Hypothalamus (tissue), 51 donors: ENCODE measurements at places on chromosomes 5 and 9.

DNA sequence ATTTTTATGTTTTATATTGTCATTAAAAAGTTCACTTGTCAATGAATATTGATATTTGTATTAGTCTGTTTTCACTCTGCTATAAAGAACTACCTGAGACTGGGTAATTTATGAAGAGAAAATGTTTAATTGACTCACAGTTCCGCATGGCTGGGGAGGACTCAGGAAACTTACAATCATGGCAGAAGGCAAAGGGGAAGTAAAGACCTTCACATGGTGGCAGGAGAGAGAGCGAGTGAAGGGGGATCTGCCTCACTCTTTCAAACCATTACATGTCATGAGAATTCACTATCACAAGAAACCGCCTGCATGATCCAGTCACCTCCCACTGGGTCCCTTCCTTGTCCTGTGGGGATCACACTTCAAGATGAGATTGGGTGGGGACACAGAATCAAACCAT, 27.4 kb downstream of the SRD5A1 start:
- DNase-seq = no peak

DNA sequence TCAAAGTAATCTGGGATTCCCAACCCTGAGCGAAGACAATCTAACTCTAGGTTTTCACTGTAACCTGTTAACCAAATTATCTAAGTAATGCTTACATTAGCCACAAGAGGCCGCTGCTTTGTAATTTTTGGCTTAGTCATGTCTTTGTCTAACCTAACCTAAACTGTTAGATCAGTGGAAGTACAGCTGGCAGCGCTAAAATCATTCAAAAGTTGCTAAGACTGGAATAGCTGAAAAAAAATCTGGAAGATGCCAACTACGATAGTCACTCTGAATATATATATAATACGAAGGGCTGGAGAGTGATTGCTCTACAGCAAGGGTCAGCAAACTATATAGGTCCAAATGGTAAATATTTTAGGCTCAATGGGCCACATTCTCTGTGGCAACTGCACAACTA, 60.2 kb downstream of the FBXO38 start:
- no peak for DNase-seq

GRCh38 chr9:70488098-70488792, 73.8 kb upstream of the KLF9 start:
- DNase-seq = no peak

DNA sequence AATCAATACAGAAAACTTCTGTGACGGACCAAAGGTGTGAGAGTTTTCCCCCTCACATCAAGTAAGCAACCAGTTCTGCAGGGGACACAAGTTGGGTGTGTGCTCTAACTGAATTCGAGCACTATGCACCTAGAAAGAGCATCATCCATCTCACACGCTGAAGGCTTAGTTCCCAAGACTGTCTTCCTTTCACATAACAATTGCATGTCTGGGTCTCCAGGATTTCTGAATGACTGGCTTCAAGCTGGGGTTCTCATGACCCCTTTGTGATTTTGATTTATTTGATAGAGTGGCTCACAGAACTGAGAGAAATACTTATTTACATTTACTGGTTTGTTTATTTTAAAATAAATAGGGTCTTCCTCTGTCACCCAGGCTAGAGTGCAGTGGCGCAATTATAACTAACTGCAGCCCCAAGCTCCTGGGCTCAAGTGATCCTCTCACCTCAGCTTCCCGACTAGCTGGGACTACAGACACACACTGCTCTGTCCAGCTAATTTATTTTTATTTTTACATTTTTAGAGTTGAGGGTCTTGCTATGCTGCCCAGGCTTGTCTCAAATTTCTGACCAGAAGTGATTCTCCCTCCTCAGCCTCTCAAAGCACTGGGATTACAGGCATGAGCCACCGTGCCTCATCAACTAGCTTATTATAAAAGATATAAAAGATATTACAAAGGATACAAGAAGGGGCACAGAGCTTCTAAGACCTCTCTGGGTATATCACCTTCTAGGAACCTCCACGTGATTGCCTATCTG, 316.7 kb upstream of the CDH12 start:
- no peak for DNase-seq

GRCh38 chr5:59040804-59041201, 457.9 kb downstream of the RAB3C start:
- no peak for DNase-seq

DNA sequence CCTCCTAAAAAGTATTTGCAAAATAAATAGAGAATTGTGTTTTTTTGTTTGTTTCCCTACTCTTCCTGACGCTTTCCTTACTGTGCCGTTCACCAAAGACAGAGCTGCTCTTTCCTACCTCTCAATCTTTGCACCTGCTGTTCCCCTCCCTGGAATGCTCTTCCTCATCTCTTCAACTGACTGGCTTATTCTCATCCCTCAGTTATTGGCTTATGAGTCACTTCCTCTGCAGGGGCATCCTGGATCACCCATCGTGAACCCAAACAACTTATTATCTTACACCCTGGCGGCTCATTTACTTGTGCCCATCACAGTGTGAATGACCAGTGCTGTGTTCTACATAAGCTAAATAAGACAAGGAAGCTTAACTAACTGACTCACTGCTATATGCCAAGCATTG, 36.1 kb upstream of the CCNG1 start:
- DNase-seq = no peak

DNA sequence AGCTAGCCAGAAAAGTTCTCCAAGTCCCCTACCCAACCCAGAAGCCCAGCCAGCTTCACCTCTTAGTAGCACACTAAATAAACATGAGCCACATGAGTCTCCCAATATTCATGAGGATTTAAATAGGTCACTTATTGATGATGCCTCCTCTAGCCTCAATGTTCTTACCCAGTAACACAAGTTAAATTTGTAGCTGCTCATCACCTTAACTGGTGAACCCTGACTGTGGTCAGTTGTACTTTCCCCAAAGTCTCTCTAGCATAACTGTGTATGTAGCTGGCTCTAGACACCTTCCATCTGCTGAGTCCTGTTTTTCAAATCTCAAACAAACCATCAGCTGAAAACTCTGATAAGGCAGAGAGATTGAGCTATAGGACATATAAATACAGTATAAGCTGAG, 100.3 kb upstream of the ELAVL2 start:
- DNase-seq = no peak

- no peak for DNase-seq
Observed at GRCh38 chr5:72908664-72909063, 47.2 kb upstream of the FCHO2 start.

DNA sequence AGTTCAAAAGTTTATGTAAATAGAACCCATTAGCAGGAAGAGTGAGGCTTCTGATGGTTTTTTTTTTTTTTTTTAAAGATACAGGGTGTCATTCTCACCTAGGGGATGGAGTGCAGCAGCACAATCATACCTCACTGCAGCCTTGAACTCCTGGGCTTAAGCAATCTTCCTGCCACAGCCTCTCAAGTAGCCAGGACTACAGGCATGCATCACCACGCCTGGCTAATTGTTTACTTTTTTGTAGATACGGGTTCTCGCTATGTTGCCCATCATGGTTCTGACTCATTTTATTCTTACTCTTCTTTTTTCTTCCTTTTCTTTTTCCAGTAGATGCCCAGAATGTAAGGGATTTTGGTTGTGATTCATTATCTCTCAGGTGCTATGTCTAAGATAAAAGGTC, 201.1 kb downstream of the NNT start:
- no peak for DNase-seq

DNA sequence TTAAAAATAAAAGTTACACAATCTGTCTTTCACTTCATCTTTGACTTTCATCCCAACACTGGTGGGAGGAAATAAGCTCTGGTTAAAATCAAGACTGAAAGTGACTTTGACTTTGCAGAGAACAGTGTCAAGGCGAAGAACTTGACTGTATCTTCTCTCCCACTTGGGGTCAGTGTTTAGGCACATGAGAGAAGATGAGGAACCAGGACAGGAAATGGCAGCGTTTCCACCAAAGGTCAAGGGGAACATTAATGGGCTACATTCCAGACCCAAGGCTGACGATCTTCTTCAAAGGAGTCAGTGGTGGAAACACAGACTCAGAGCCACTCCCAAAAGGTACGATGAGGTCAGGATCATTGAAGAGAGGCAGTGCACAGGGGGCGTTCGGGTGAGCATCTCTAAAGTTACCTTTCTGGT, 409.5 kb downstream of the ARHGEF28 start:
- no peak for DNase-seq

DNA sequence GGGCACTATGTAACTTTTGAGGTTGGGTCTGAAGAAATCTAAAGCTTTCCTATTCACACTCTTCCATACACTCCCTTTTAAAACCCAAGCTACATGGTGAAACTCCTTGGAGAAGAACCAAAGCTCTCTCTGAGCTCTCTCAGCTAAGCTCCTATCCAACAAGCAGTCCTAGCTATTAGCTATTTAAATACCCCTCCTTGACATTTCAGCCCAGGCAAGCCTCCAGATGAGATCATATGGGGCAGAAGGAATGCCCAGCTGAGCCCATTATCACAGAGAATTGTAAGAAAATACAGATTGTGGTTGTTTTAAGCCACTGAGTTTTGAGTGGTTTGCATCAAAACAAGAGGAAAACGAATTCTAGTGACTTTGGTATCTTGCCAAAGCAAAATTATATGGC, 15.2 kb downstream of the HSPB3 start:
- DNase-seq = no peak

GRCh38 chr5:91027405-91028139, 355.5 kb downstream of the ARRDC3 start:
- no peak for DNase-seq

- DNase-seq = no peak
Observed at GRCh38 chr5:106205916-106206571, 1464.7 kb downstream of the EFNA5 start.

GRCh38 chr9:18338042-18338441, 135.9 kb upstream of the ADAMTSL1 start:
- no peak for DNase-seq

DNA sequence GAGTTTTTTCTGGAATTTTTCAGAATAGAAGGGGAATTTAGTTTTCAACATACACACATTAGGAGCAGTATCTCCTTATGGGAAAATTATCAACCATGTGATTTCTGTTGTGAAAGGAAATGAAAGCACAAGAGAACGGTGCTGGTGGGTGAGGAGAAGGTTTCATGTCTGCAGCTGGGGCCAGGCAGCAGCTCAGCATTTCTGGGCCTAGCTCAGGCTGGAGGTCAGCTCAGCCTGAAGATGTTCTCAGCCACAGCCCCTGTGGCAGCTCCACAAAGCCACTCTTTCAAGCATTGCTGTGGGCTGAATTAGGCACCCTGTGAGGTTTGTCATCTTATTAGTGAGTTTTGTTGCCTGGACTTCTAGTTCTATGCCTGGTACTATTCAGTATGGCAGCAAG, 90.3 kb downstream of the DIRAS2 start:
- DNase-seq = no peak

DNA sequence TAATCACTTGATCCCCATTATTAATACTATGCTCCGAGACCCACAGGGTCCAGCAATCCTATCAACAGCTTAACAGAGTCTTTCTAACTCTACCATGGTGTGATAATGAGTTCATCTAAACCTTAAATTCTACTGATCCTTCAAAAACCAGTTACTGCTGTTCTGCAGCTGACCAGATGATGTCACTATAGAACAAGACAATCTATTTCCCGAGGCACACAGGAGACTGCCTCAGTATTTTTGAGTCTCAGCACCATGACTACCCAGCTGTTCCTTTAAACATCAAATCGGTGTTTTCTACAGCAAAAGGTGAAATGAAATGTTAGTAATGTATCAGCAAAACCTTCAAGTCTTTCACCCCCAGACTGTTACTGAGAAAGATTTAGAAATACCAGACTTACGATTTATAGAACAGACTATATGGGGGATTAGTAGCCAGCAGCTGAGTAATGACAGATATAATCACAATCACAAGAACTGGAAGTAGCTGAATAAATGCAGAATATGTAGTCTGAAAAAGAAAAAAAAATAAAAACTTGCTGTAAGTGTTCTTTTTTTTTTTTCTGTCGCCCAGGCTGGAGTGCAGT, 16.9 kb downstream of the DNAJC18 start:
- DNase-seq = no peak

- DNase-seq = no peak
Observed at GRCh38 chr5:95936812-95937397, 24.7 kb downstream of the ELL2 start.

- peak; percentile 52 for DNase-seq
Observed at GRCh38 chr9:74777136-74777879, 110.4 kb downstream of the TRPM6 start.

- no peak for DNase-seq
Observed at GRCh38 chr5:1881098-1881572, 1.6 kb downstream of the IRX4 start.

- DNase-seq = no peak
Observed at GRCh38 chr5:61837788-61838187, 468.2 kb upstream of the KIF2A start.

DNA sequence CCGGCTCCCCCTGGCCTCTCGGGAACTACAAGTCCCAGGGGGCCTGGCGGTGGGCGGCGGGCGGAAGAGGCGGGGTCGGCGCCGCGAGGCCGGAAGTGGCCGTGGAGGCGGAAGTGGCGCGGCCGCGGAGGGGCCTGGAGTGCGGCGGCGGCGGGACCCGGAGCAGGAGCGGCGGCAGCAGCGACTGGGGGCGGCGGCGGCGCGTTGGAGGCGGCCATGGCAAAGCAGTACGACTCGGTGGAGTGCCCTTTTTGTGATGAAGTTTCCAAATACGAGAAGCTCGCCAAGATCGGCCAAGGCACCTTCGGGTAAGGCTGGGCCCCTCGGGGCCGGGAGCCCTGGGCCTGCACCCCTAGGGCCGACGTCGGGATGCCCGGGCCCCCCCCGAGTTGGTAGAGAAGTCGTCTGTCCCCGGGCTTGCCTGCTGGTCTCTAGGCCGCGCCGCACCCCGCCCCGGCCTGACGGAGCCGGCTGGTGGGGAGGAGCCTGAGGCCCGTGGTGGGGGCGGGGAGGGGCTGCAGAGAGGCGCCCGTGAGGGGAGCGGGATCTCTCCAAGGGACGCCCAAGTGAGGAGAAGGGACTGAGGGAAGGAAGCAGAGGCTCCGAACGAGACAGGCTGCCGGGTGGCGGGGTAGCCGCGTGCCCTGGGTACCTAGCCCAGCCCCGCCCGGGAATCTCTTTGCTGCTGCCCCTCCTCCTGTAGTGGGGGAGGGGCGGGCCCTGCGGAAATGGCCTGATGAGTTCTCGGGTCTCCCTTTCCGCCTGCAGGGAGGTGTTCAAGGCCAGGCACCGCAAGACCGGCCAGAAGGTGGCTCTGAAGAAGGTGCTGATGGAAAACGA, at the start of gene CDK9:
TSS of gene CDK9 (plus strand) at position 102 of the 840 bp plus-strand sequence. CDS start at position 217, 115 bp downstream.
- peak; percentile 86 for DNase-seq
